ENCODE measurements at places on chromosomes 5 and 9.

- no peak for DNase-seq
Measured at GRCh38 chr9:124840300-124840833, 12.9 kb upstream of the WDR38 start.

GRCh38 chr5:3490957-3491507 is 104.6 kb upstream of the IRX1 start:
- no peak for DNase-seq

GRCh38 chr5:142829801-142830220 is 59.6 kb downstream of the ARHGAP26 start:
- no peak for DNase-seq

DNA sequence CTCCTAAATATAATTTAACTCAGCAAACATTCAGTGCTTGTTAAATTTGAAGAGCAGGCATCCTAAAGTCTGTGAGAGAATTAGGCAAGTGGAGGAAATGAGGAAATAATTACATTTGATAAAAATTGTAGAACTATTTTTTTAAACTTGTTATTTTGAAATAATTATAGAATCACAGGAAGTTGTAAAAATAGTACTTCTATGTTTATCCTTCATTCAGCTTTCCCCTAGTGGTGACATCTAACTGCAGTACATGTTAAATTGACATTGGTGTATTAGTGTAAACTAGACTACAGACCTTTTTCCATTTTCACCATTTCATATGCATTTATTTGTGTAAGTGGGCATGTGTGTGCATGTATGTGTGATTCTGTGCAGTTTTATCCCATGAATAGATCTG is 51.6 kb downstream of the F2RL2 start:
- no peak for DNase-seq

DNA sequence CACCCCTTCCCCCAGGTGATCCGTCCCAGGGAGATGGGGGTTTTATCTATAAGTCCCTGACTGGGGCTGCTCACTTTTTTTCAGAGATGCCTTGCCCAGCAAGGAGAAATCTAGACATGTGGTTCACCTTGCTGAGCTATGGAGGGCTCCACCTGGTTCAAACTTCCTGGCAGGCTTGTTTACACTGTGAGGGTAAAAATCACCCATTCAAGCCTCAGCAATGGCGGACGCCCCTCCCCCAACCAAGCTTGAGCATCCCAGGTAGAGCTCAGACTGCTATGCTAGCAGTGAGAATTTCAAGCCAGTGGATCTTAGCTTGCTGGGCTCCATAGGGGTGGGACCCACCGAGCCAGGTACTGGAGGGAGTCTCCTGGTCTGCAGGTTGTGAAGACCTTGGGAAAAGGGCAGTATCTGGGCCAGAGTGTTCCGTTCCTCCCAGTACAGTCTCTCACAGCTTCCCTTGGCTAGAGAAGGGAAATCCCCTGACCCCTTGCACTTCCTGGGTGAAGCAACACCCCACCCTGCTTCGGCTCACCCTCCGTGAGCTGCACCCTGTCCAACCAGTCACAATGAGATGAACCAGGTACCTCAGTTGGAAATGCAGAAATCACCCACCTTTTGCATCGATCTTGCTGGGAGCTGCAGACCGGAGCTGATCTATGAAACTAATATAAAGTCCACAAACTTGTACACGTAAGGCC is 231.7 kb downstream of the CTNND2 start:
- DNase-seq, result no peak

DNA sequence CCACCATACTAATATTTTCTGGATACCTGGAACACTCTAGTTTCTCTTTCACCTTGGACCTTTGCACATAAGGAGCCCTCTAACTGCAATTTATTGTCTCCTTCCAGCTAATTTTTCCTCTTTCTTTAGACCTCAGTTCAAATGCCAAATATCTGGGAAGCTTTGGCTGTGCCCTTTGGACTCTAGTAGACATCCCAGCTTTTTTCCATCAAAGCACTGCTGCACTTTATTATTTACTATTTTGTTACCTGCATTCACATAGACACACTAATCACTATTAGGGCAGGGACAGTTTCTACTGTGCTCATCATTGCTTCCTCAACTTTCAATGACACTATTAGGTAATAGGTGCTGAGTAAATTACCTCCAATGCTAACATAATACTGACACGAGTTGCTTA is 2.1 kb downstream of the RIGI start:
- DNase-seq, result no peak

GRCh38 chr9:85640425-85640824 is 101.3 kb downstream of the AGTPBP1 start:
- no peak for DNase-seq

- no peak for DNase-seq
Measured at GRCh38 chr9:126217797-126218196, 108.8 kb upstream of the MVB12B start.

DNA sequence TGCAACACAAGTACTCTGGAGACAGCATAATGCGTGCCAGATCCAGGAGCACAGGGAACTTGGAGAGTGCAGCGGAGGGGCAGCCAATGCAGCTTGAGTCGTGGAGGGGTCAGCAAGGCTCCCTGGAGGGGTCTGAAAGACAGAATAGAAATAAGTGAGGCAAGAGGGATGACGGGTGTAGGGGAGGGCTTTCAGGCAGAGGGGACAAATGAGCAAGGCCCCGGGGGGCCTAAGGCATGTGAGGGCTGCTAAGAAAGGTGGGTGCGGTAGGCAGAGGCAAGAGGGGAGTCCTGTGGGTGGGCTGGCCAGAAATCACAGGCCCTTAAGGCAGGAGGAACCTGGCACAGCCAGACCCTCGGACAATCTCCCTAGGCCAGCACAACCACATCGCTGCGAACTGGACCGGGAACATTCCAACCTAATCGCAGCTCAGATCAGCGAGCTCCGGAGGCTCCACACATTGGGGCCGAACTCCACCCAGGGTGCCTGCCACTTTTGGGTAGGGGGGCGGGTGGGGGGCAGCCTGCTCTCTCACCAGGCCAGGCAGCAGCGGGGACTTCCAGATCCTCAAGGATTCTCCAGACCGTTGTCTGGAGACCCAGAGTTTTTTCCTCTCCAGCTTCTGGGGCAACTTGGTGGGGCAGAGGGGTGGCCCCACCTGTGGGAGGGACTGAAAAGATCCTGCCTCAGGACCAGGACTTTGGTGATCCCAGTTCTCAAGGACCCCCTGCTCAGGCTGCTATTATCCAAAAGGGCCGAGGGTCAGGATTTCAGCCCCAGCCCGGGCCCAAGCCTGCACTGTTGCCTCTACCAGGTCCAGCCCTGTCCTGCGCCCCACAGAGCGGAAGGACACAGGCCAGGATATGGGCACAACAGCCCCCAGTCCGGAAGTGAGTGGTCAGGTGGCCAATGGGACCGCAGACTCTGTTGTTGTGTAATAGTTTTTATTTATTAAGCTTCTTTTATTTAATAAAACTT is 22.7 kb upstream of the CYSTM1 start:
- no peak for DNase-seq

DNA sequence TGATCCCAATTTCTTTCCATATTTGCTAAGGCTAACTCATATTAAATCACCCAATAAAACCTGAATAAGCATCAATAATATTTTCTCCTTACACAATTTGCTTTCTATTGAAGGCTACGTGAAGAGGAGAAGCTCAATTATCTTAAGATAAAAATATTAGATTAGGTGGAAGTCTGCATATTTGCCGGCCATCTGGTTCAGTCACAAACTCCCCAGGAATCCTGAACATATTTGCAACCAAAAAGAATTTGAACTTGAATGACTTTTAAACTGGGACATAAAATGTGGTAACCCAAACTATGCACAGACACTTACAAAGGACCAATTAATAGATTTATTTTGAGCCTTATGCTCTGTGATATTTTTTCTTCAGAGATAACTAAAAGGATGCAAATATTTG is 92.3 kb downstream of the HAPLN1 start:
- DNase-seq, result no peak

- no peak for DNase-seq
Measured at GRCh38 chr9:132609829-132610228, 27.4 kb downstream of the BARHL1 start.

DNA sequence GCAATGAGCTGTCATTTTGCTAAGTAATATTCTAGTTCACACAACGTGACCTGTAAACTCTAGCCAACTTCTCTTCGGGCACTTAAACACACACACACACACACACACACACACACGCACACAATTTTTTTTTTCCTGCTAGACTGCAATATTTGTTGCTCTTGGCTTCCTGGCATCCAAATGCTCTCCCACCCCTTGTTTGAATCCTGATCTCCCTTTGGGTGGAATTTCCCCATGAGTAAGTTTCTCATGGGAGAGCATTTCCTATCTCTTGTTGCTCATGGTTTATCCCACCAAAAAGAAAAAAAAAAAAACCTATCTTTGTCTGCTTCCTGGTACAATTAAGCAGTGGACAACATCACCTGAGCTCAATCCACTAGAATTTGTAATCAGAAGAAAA is 54.7 kb upstream of the TSLP start:
- no peak for DNase-seq

GRCh38 chr5:125424402-125425141 is 678.1 kb upstream of the ZNF608 start:
- DNase-seq, result no peak

- peak; percentile 61 for DNase-seq
Measured at GRCh38 chr5:78792345-78793055, 143.9 kb upstream of the LHFPL2 start.

DNA sequence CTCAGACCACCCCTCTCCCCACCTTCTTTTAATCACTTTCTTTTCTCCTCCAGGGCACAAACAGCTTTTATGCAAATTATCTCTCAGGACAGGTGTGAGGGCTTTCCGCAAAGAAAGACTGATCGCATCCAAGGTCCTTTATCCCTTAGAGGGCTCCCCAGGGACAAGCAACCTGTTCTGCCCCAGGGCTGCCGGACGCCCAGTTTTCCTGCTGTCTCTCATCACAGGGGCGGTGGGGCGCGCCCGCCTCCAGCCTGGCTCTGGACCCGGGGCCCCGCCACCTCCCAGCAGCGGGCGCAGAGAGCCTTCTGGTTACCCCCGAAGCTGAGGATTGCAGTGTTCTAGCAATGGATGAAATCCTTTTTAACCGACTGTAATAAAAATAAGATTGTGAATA is 266.1 kb downstream of the CWC27 start:
- no peak for DNase-seq

DNA sequence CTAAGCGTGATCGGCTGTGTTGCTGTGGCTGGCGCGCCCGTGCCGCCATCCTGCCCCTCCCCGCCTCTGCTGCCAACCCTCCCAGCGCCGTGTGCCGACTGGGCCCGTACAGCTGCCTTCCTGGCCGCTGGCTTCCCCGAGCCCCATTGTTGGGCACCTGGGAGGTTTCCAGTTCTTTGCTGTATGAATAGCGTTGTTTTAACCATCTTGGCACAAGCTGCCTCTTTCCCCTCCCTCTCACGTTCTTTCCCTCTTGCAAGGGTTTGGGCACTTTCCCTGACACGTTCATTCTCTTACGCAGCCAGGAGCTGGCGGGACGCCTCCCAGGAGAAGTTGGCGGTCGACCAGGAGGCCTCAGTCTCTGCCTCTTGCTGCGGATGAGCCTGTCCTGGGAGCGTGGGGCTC is 43.1 kb upstream of the RXRA start:
- DNase-seq, result peak; percentile 53
